ENCODE measurements at places on chromosomes 2 and 18. TPM values are rescaled to one million over a fixed set of nuclear protein-coding genes. Genes with fewer than 3 reads are reported as not detected.

DNA sequence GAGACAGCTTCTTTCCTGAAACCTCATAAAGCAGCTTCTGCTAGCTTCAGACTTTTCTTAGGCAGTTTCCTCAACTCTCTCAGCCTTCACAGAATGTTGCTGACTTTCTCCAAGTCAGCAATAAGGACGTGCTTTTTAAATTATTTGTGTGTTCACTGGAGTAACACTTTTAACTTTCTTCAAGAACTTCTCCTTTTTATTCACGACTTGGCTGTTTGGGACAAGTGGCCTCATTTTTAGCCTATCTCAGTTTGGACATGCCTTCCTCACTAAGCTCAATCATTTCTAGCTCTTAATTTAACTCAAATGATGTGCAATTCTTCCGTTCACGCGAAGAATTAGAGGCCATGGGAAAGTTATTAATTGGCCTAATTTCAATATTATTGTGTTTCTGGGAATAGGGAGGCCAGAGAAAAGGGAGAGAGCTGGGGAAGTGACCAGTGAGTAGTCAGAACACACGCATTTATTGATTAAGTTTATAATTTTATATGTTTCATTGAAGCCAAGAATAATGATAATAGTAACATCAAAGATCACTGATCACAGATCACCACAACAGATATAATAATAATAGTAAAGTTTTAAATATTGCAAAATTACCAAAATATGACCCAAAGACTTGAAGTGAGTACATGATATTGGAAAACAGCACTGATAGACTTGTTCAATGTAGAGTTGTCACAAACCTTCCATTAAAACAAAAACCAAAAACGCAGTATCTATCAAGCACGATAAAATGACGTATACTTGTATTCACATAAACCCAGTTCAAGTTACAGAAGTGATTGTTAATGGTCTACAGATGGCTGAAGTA lies 4.8 kb downstream of the REG1A start:
- H3K27ac ChIP-seq: no peak overlapping the region
- H3K36me3 ChIP-seq: no peaks in the 10 kb centered on the region
- no peak for DNase-seq
- no peaks in the 10 kb centered on the region for H3K27me3 ChIP-seq
- H3K4me1 ChIP-seq: no peaks in the 10 kb centered on the region

DNA sequence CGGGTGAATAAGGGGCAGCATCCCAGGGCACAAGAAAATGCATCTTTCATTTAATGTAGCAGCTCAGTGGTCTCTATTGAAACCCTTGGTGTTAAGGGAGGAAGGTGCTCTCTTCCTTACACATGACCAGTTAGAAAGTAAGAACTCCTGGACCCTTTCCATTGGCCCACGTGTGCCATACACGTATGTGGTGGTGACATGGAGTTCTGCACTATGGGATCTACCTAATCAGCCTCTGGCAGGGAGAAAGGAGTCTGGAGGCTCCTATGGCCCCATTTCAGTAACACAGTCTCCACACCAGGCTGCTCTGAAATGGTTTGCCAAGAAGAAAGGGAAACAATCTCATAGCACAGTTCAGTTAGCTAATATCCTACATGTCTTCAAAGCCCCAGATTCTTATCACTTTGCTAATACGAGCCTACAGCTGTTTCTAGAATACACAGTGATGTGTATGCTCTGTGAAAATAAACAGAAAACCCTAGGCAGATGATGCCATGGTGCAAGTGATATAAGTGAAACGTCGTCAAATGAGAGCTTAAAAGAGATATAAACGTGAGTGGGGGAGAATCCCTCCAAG lies 7.0 kb downstream of the EFEMP1 start:
- no peaks in the 10 kb centered on the region for H3K36me3 ChIP-seq
- no peaks in the 10 kb centered on the region for H3K4me1 ChIP-seq
- H3K4me3 ChIP-seq: no peak overlapping the region
- no peak for DNase-seq
- no peak overlapping the region for H3K27ac ChIP-seq

DNA sequence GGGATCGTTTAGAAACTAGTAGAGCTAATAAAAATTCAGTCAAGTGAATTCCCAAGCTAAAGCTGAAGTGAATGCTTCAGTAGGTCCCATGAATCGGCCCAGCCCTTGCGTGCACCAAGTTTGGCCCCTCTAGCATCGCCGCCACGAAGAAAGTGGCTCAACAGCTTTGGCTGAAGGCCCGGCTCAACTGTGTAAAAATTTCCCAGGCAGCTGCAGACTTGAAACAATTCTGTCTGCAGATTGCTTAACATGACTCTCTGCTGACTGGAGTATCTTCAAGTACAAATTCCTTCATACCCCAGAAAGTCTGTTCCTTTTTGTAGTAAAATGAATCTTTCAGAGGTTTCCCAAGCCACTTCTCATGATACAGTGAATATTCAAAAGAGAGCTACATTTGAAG lies 32.7 kb downstream of the ALMS1 start:
- no peak for DNase-seq
- no peaks in the 10 kb centered on the region for H3K27me3 ChIP-seq
- no peak overlapping the region for H3K27ac ChIP-seq
- H3K36me3 ChIP-seq: no peaks in the 10 kb centered on the region
- no peaks in the 10 kb centered on the region for H3K4me1 ChIP-seq

Gene GPR55
- not detected for total RNA-seq

GRCh38 chr2:34003795-34004194 lies 404.7 kb upstream of the FAM98A start:
- H3K27me3 ChIP-seq: no peaks in the 10 kb centered on the region
- no peaks in the 10 kb centered on the region for H3K36me3 ChIP-seq
- H3K27ac ChIP-seq: no peak overlapping the region
- no peak overlapping the region for H3K4me3 ChIP-seq
- H3K4me1 ChIP-seq: no peaks in the 10 kb centered on the region

- no peaks in the 10 kb centered on the region for H3K27me3 ChIP-seq
- peak; percentile 13 for DNase-seq
- H3K36me3 ChIP-seq: no peaks in the 10 kb centered on the region
Measured at GRCh38 chr18:49023271-49023937, 72.6 kb upstream of the SMAD7 start.

- no peak overlapping the region for H3K4me3 ChIP-seq
- no peaks in the 10 kb centered on the region for H3K4me1 ChIP-seq
- H3K27me3 ChIP-seq: no peaks in the 10 kb centered on the region
- no peaks in the 10 kb centered on the region for H3K36me3 ChIP-seq
- no peak overlapping the region for H3K27ac ChIP-seq
Measured at GRCh38 chr18:49619801-49620200, 57.9 kb downstream of the LIPG start.

Gene RPIA
- 9.9 TPM for total RNA-seq

Gene CNDP1
- 0.33 TPM for total RNA-seq

GRCh38 chr2:83233781-83234180 lies 1225.3 kb downstream of the SUCLG1 start:
- no peaks in the 10 kb centered on the region for H3K36me3 ChIP-seq
- no peak overlapping the region for H3K4me3 ChIP-seq
- no peaks in the 10 kb centered on the region for H3K4me1 ChIP-seq
- no peak for DNase-seq

DNA sequence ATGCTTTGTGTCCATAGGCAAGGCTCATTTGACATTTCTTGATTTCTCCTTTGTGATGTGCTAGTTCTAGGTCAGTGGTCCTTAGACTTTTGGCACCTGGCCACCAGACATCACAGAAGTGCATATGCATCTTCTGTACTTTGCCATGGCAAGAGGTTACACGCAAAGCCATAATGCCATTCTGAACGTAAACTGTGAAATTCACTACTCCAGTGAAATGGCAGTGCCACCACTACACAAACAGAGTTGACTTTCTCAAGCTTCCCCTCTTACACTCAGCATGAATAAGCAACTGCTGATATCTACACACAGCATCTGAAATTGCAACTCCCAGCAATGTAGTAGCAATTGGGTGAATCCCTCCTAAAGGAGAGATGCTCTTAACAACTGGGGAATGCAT lies 729.3 kb downstream of the DPP10 start:
- no peak overlapping the region for H3K4me3 ChIP-seq
- H3K27me3 ChIP-seq: no peaks in the 10 kb centered on the region
- DNase-seq: no peak
- H3K4me1 ChIP-seq: no peaks in the 10 kb centered on the region

- H3K27me3 ChIP-seq: no peaks in the 10 kb centered on the region
- H3K36me3 ChIP-seq: no peaks in the 10 kb centered on the region
- no peaks in the 10 kb centered on the region for H3K4me1 ChIP-seq
- no peak overlapping the region for H3K4me3 ChIP-seq
Measured at GRCh38 chr2:62208758-62209114, 12.8 kb downstream of the B3GNT2 start.

Gene SERPINB4
- total RNA-seq: not detected

DNA sequence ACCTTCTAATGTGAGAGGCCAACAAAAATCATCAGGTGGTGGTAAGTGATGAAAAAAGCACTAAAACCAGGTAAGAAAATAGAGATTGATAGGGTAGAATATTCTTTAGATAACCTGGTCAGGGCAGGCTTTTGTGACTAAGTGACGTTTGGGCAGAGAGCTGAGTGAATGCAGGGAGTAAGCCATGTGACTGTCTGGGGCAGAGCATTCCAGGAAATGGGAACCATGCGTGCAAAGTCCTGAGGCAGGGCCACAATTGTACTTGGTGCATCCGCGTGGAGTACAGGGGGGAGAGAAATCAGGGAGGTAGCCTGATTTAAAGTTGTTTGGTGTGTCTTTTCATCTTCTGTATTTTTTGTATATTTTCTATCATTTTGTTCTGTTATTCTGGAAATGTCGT lies 102.5 kb downstream of the LYPD6B start:
- H3K36me3 ChIP-seq: no peaks in the 10 kb centered on the region
- no peaks in the 10 kb centered on the region for H3K4me1 ChIP-seq
- H3K27ac ChIP-seq: no peak overlapping the region
- DNase-seq: no peak

- peak overlapping the region; percentile 16 for H3K27ac ChIP-seq
- no peaks in the 10 kb centered on the region for H3K36me3 ChIP-seq
- H3K27me3 ChIP-seq: no peaks in the 10 kb centered on the region
- no peak for DNase-seq
- H3K4me3 ChIP-seq: no peak overlapping the region
- peaks cover 7% of the 10 kb centered on the region for H3K4me1 ChIP-seq
Measured at GRCh38 chr2:64021578-64021977, 2.4 kb upstream of the VPS54 start.

Gene ABCG5
- not detected for total RNA-seq

Gene IL36A
- total RNA-seq: not detected

Gene AGXT
- total RNA-seq: not detected

DNA sequence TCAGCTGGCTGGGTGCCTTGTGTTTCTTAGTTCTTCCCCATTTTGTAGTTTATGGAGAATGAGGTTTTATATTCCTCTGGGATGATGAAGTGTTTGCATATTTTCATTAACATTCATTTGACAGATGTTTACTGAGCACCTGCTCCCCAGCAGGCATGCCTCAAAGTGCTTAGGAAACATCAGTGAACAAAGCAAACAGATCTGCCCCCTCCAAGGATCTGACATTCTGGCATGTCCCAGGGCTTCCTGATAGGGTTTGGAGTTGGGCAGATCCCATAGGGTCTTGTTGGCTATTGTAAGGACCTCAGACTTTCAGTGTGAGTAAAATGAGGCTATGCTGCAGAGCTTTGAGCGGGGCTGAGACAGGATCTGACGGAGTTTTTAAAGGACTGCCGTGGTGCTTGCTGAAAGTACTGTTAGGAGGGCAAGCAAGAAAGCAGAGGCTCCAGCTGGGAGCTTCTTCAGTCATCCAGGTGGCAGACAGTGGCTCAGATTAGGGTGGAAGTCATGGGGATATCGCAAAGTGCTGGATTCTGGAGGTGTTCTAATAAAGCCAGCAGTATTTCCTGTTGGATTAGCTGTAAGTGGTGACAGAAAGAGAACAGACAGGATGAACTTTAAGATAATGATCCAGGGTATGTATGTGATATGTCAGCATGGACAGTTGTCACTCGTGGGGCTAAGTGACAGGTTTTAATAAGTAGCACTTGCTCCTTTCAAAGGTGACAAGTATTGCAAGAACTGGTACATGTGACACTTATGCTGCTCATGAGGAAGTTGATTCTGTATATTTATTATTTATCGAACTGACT lies 11.3 kb upstream of the IAH1 start:
- no peak overlapping the region for H3K27ac ChIP-seq
- no peak for DNase-seq
- no peaks in the 10 kb centered on the region for H3K36me3 ChIP-seq
- H3K4me3 ChIP-seq: no peak overlapping the region
- no peaks in the 10 kb centered on the region for H3K4me1 ChIP-seq

Gene DUSP19
- total RNA-seq: 1.9 TPM

- no peak overlapping the region for H3K4me3 ChIP-seq
- DNase-seq: no peak
- peak overlapping the region; percentile 33 for H3K27ac ChIP-seq
- H3K4me1 ChIP-seq: no peaks in the 10 kb centered on the region
- H3K36me3 ChIP-seq: no peaks in the 10 kb centered on the region
- H3K27me3 ChIP-seq: no peaks in the 10 kb centered on the region
Measured at GRCh38 chr2:106130251-106130998, 63.7 kb downstream of the UXS1 start.

DNA sequence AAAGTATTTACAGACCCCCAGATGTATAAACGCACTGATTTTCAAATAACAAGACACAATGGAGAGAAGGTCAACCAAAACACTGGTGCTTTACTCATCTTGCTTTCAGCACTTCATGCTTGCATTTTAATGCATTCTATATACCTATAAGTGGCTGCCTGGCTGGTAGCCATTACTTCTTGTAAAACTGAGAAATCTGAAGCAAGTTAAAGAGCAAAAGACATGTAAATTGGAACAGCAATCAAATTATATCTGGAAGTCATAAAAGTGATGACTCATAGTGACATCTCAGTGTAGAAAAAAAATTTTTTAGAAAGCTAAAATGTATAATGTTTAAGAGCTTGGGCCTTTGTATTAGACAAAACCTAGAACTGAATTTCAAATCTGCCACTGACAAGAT lies 106.2 kb downstream of the CCDC141 start:
- no peak overlapping the region for H3K4me3 ChIP-seq
- no peaks in the 10 kb centered on the region for H3K27me3 ChIP-seq
- no peaks in the 10 kb centered on the region for H3K4me1 ChIP-seq
- H3K36me3 ChIP-seq: no peaks in the 10 kb centered on the region

Gene SETBP1
- total RNA-seq: 26.2 TPM

Gene CTNNA2
- not detected for total RNA-seq

Gene NGEF
- 6.3 TPM for total RNA-seq

DNA sequence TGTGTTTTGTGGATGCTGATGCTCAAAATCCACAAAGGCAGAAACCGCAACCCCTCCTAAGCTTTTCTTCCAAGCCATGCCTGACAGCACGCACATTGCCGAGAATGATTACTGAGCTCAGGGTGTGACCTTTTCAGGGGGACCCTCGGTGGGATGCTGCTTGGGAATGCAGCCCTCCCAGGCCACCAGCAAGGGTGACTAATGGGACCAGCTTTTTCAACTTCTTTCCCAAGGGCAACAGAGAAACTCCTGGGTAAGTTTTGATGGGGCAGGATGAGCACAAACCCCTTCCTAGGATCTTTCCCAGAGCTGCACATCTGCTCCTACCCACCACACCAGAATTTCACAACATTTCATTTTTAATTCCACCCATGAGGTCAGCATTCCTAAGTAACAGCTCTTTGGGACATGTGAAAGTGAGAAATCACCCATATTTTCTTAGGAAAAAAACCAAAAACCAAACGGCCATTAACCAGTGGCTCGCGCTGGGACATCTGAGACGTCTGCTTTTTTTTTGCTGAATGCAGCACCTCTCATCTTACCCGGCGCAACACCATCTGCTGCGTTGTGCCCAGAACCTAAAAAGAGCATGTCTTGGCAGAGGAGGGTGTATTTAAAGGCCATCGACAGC lies 119.0 kb downstream of the ARL4C start:
- H3K4me1 ChIP-seq: no peaks in the 10 kb centered on the region
- no peak for DNase-seq
- no peaks in the 10 kb centered on the region for H3K36me3 ChIP-seq
- peak overlapping the region; percentile 68 for H3K27ac ChIP-seq

Gene PREPL
- 76.5 TPM for total RNA-seq

- no peak overlapping the region for H3K27ac ChIP-seq
- H3K4me1 ChIP-seq: no peaks in the 10 kb centered on the region
- H3K4me3 ChIP-seq: no peak overlapping the region
- H3K27me3 ChIP-seq: no peaks in the 10 kb centered on the region
- no peak for DNase-seq
Measured at GRCh38 chr2:161150704-161151103, 9.5 kb upstream of the TANK start.

Data from breast epithelium (tissue), 4 donors.